ENCODE measurements at places on chromosomes 11 and 22.

DNA sequence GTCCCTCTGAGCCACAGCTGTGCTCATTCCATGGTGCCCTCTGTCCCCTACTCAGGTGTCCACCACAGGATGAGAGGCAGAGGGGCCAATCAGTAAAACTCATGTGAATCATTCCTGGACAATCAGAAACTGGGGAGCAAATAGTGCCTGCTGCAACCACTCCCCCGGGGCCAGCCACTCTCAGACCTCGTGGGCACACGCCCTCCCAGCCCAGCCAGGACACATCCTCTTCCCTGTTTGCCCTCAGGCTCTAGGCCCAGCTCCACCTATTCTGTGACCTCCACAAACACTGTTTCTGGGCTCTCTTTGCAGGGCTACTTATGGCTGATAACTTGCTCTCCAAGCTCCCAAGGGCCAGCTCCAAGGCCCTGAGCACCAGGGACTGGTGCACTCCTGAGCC is 14.0 kb upstream of the KCTD14 start:
- DNase-seq = no peak

- DNase-seq = no peak
Observed at GRCh38 chr11:104891135-104891534, 7.1 kb downstream of the CASP12 start.

DNA sequence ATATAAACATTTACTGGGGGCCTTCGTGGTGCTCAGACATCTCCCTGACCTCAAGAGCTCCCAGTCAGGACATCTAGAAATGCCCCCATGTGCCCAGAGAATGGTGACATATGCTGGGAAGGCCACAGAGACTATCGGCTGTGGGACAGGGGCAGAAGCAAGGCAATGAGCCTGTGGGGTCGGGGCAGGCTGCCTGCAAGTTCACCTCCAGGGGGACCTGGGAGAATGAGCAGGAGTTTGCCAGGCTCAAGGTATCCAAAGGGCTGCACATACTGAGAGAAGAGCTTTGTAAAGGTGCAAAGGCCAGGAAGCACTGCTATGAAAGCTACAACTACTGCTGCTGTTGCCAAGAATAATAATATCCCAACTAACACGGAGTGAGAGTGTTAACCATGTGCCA is 233.9 kb downstream of the TENM4 start:
- DNase-seq = no peak

GRCh38 chr11:118437208-118438125 is 1.2 kb downstream of the KMT2A start:
- peak; percentile 56 for DNase-seq

DNA sequence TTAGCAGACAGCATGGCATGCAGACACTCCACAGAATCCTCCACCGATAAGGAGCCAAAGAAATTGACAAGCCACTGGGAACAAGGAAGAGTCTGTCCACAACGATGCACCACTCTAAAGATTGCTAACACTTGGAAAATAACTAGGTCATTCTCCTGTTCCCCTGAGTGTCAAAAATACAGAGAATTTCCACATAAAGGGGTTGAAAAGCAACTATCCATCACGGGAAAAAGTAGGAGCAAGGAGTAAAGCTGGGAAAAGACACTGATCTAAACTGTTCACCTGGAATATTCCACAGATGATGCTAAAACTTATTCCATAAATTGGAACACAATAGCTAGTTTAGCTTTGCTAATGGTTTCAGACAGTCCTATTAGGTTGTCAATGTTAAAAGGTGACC is 47.0 kb upstream of the SLC25A1 start:
- DNase-seq = no peak

DNA sequence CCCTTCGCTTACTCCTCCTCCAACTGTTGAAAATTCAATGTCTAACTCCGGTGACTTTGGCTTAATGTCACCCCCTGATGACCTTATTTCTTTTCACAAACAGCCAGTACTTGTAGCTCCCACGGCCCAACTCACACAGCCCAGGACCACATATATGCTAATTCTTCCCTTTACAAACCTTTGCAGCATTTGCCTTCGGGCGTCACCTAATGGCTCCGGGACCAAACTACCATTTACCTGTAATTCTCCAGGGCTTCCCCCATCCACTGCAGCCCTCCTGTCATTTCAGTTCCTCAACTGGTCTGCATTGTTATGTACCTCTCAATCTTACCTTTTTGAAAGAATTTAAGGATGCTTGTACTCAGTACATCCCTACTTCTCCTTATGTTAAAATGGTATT is 29.8 kb upstream of the OR56B4 start:
- no peak for DNase-seq

DNA sequence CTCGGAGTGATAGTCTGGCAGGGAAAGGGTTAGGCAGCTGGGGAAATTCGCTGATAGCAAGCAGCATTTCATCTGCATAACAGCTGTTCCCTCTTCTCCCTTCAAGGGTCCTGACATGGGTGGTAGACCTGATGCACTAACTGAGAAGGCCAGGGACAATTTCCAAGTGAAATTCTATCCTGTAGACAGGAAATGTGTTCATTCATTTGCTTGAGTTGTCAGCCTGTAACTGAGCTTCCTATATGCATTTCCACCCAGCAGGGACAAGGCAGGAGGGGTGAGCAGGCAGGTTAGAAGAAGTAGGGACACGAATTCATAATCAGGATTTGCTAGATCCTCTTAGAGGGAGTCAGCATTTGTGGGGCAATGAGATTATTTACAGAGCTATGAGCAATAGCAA is 154.3 kb upstream of the NCAM1 start:
- no peak for DNase-seq

- no peak for DNase-seq
Observed at GRCh38 chr11:132734217-132734616, 798.1 kb downstream of the OPCML start.

DNA sequence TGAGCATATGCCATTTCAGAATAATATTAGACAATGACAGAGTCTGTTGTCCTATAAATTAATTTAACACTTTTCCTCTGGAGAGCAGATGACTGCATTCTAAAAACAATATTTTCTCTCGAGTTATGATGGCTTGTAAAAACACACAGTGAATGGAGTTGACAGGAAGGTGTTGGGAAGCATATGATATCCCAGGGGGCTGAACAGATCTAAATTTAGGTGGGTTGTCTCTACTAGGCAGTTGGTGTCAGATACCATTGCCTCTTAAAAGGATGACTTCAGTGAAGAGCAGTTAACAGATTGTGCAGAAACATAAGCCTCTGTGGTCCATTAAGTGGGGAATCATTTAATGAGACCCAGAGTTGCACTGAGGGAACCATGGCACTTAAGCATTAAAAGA is 30.7 kb downstream of the SVIP start:
- DNase-seq = no peak

- DNase-seq = no peak
Observed at GRCh38 chr22:45424241-45424731, 10.8 kb downstream of the RIBC2 start.

DNA sequence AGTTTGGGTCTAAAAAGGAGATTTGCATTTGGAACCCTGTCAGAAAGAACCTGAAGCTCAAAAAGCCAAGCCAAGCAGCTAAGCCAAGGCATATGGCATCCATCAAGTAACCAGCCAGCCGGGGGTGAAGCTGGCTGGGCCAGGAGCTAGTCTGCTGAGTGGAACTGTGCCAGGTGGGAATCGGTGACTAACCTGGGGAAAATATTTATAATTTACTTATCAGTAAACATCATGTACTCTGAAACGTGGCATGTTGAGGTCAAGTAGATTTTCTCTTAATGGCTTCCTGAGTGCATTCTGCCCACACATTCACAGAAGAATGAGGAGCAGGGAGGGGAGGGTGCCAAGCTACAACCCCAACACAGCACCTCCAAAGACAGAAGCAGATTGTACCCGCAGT is 70.5 kb upstream of the SESN3 start:
- no peak for DNase-seq

DNA sequence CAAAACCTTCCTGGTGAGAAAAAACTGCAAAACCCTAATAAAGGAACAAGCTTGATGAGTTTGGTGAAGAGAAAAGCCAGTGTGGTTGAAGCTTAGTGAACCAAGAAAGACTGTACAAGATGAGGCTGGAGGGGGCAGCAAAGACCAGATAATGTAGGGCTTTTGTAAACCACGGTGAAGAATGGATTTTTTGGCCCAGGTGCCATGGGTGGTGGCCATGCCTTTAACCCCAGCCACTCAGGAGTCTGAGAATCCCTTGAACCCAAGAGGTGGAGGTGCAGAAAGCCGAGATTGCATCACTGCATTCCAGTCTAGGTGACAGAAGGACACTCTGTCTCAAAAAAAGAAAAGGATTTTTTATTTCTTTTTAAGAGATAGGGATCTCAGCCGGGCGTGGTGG is 5.0 kb upstream of the ZDHHC5 start:
- DNase-seq = no peak

Data from activated CD4-positive, alpha-beta T cell treated with anti-CD3 and anti-CD28 coated beads, Interleukin-2, Interleukin-4, amounts not matched to agents 100 ng/mL and 50 ng/mL, durations not matched to agents 16 hours and 8 hours (primary cell).